ENCODE measurements at places on chromosomes 16 and 17. TPM values are rescaled to one million over a fixed set of nuclear protein-coding genes. Genes with fewer than 3 reads are reported as not detected.

The KRT13 gene
- total RNA-seq, result 0.78 TPM

The VWA3A gene
- not detected for total RNA-seq

The COG4 gene
- 107 TPM for total RNA-seq

The CSH2 gene
- not detected for total RNA-seq

The HOXB3 gene
- total RNA-seq, result 15.0 TPM

The NHLRC4 gene
- 4.0 TPM for total RNA-seq
